ENCODE measurements at places on chromosomes 6 and 20.

- no peaks in the 10 kb centered on the region for H3K27me3 ChIP-seq
- peak overlapping the region; percentile 3 for H3K4me3 ChIP-seq
- H3K4me1 ChIP-seq = peaks cover 59% of the 10 kb centered on the region
- no peak for DNase-seq
- H3K36me3 ChIP-seq = peaks cover 30% of the 10 kb centered on the region
These were observed 10.9 kb downstream of the ZNF217 start for GRCh38 chr20:53582574-53583351.

- peaks cover 43% of the 10 kb centered on the region for H3K4me1 ChIP-seq
- H3K27ac ChIP-seq = peak overlapping the region; percentile 73
- no peaks in the 10 kb centered on the region for H3K36me3 ChIP-seq
- H3K27me3 ChIP-seq = no peaks in the 10 kb centered on the region
- H3K4me3 ChIP-seq = no peak overlapping the region
These were observed 51.8 kb downstream of the UTRN start for GRCh38 chr6:144336900-144337299.

DNA sequence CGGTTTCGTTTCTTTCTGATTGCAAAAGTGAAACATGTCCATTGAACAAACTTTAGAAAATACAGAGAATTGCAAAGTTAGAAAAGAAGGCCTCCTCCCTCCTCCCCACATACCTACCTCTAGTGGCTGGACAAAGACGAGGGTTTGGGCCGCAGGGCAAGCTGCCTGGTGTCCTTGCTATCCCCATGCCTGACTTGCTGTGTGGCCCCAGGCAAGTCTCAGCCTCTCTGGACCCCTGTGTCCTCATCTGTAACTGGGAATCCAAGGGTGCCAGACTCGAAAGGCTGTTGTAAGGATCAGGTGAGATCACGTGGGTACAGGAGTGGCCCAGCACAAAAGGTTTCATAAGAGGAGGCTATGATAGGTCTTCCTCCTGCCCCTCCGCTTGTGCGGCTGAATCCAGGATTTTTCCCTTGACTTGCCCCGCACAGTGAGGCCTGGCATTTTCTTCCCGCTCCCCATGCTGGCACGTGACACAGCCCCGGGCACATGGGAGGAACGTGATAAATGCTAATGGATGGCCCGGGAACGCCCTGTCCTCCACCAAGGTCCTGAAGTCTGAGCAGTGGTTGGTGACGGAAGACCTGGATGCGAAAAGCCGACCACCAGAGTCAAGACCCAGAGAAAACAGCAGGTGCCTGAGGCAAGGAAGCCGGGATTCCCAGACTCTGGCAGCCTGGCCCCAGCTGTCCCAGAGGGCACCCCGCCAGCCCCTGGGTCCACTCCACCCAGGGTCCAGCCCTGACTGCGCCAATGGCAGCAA, 55.8 kb downstream of the UBE2V1 start:
- DNase-seq = no peak
- H3K4me1 ChIP-seq = peaks cover 7% of the 10 kb centered on the region
- H3K27ac ChIP-seq = no peak overlapping the region
- H3K27me3 ChIP-seq = no peaks in the 10 kb centered on the region

- no peak overlapping the region for H3K4me3 ChIP-seq
- H3K4me1 ChIP-seq = no peaks in the 10 kb centered on the region
- H3K27me3 ChIP-seq = no peaks in the 10 kb centered on the region
- no peaks in the 10 kb centered on the region for H3K36me3 ChIP-seq
These were observed 186.9 kb downstream of the LMBRD1 start for GRCh38 chr6:69609836-69610472.

DNA sequence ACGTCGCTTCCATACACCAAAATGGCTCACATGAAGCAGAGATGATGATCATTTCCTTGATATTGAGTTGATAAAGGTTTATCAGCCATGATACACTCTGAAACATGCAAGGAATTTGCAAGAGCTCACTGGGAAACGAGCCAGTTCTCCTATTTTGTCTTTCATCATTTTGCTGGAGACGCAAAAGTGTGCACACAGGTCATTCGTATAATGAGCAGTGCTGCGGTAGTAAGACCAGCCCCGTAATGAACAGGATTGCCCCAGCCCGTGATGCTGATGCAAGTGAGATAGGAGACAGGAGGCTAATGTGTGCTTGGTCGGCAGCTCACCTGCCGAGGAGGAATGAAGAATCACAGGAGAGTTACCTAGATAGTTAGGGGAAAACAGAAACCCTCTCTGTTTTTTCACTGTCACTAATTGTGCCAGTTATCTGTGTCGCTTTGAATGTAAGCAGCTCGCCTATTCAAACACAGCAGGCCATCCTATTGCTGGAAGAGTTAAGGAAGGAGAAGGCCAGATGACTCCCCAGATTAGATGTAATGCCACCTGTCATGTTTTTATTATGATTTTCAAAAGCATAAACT, 391.8 kb downstream of the SAMD5 start:
- no peaks in the 10 kb centered on the region for H3K27me3 ChIP-seq
- no peak overlapping the region for H3K27ac ChIP-seq
- no peak overlapping the region for H3K4me3 ChIP-seq
- H3K36me3 ChIP-seq = no peaks in the 10 kb centered on the region
- DNase-seq = no peak
- no peaks in the 10 kb centered on the region for H3K4me1 ChIP-seq

DNA sequence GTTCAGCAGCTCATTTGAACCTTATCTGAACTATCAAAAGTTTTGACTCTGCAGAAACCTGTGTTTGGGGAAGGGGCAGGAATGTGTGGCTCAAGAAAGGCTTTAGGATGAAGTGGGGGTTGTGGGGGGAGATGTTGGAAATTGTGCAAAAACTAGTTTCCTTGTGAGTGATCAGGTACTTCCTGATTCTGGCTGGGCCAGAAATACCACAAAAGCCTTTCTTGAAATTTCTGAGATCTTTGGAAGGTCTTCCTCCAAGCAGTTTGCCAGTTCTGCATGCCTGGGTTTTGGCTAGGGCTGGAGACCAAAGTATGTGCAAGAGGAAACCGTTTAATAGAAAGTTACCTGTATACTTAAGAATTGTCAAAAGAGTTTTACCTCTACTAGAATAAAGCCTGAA, 116.6 kb downstream of the BMP2 start:
- H3K27ac ChIP-seq = no peak overlapping the region
- H3K4me3 ChIP-seq = no peak overlapping the region
- H3K27me3 ChIP-seq = no peaks in the 10 kb centered on the region
- no peaks in the 10 kb centered on the region for H3K4me1 ChIP-seq

DNA sequence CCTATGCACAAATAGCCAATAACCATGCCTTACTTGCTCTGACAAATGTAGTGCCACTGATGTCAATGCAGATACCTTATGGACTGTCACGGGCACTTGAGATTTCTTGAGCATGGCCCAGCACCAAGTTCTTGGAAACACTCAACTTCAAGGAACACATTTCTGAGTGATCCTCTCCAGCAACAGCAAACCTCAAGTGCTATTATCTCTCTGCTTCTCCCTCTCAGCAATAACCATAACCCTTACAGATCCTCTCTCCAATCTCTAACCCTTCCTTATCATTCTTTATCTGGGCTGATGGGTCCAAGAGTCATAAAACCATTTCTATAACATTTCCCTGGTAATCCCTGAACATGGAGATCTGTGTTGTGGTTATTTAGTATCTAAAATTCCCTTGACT, 266.9 kb upstream of the STXBP5 start:
- no peaks in the 10 kb centered on the region for H3K36me3 ChIP-seq
- H3K27ac ChIP-seq = no peak overlapping the region
- no peaks in the 10 kb centered on the region for H3K4me1 ChIP-seq
- H3K27me3 ChIP-seq = no peaks in the 10 kb centered on the region
- H3K4me3 ChIP-seq = no peak overlapping the region
- no peak for DNase-seq

GRCh38 chr20:51046021-51046985, 23.4 kb upstream of the KCNG1 start:
- H3K4me3 ChIP-seq = no peak overlapping the region
- H3K36me3 ChIP-seq = no peaks in the 10 kb centered on the region
- H3K27ac ChIP-seq = no peak overlapping the region
- H3K27me3 ChIP-seq = no peaks in the 10 kb centered on the region
- DNase-seq = no peak
- H3K4me1 ChIP-seq = no peaks in the 10 kb centered on the region

DNA sequence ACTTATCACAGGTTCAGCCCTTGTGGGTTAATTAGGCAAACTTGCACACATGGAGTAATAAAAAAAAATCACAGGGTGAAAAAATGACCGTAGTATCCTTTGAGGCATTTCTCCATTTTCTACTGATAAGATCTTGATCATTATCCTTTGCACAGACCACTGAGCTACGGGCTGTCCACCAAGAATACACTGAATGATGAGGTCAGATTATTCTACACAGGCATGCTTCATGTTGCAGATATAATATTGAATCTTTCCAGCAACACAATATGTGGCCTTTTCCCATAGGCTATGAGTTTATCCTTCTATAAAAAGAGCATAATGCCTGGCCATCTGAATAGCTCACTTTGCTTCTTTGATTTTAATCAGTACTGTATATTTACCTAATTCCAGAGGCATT, 168.9 kb downstream of the FRK start:
- no peak overlapping the region for H3K27ac ChIP-seq
- H3K36me3 ChIP-seq = no peaks in the 10 kb centered on the region
- DNase-seq = no peak
- H3K4me3 ChIP-seq = no peak overlapping the region
- H3K27me3 ChIP-seq = no peaks in the 10 kb centered on the region

- H3K27ac ChIP-seq = no peak overlapping the region
- peaks cover 44% of the 10 kb centered on the region for H3K4me1 ChIP-seq
- H3K27me3 ChIP-seq = no peaks in the 10 kb centered on the region
- H3K4me3 ChIP-seq = no peak overlapping the region
- peaks cover 47% of the 10 kb centered on the region for H3K36me3 ChIP-seq
These were observed 15.4 kb downstream of the BCL2L1 start for GRCh38 chr20:31707258-31707615.

DNA sequence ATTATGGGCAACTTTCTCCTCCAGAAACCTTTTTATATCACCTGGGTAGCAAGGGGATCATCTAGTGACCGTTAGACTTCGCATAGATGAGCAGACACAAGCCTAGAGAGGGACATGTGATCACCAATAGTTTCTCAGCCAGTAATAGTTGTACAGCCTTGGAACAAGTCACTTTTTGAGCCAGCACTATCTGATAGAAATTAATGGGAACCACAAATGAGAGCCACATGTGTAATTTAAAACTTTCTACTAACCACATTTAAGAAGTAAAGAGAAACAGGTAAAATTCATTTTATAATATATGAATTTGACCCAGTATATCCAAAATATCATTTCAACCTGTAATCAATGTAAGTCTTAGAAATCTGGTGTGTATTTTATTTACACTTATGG, 592 bp upstream of the CTNNBL1 start:
- peak overlapping the region; percentile 31 for H3K27ac ChIP-seq
- H3K4me3 ChIP-seq = peak overlapping the region; percentile 77
- H3K4me1 ChIP-seq = peaks cover 14% of the 10 kb centered on the region
- DNase-seq = no peak

GRCh38 chr20:23243791-23244155, 106.8 kb upstream of the NXT1 start:
- DNase-seq = no peak
- H3K27me3 ChIP-seq = no peaks in the 10 kb centered on the region
- no peaks in the 10 kb centered on the region for H3K36me3 ChIP-seq

Measured in natural killer cell (primary cell).